ENCODE measurements at places on chromosomes 6 and 20. TPM values are rescaled to one million over a fixed set of nuclear protein-coding genes. Genes with fewer than 3 reads are reported as not detected.

Gene HSPA12B
- total RNA-seq = 18.9 TPM

DNA sequence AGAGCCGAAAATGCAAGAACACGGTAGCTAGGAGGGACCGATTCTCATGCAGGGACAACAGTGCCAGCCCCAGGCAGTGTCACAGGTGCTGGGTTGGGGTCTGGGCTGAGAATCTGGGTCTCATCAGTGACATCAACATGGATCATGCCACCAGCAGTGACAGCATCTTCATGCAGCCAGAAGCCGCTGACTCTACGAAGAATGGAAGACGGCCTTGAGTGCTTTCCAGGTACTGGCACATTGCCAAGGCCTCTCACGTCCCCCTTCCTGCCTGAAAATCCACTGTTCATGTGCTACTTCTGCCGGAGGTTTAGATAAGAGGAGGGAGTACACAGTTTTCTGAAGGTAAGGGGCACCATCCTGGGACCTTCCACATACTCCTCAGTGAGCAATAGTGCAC, 141.1 kb upstream of the FOXQ1 start:
- DNase-seq = no peak

DNA sequence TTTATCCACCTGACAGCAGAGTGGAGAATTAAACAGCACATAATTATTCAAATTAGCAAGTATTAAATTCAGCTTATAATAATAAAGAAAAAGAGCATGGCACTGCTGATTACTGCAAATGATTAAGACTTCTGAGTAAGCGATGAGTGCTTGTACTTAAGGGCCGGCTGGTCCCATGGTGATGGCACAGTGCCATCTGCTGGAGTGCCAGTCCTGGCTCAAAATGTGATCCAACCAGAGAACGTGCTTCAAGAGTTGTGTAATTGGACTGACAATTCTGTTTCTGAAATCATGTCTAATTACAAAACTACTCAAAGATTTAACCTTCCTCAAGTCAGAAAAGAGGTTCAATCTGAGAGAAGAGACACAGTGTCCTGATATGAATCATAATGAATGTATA, 181.6 kb upstream of the RGS17 start:
- peak; percentile 59 for DNase-seq

Gene MROH8
- total RNA-seq = 2.4 TPM

Gene WASF1
- total RNA-seq = 9.7 TPM

Gene TCF21
- 6.3 TPM for total RNA-seq

DNA sequence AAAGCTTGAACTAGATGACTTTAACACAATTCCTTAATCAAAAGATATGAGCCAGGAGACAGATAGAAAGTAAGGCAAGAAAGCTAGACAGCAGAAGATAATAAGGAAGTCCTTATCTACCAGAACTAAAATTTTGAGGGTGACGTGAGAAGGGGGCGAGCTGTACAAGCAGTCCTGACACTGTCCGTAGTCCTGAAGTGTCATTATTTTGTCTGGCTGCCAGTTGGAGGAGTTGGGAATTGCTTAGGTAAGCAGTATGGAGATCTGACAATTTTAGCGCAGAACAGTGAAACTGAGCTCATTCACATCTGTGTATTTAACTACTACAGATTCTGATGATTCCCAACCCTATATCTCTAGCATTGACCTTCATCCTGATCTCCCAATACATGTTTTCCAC, 25.8 kb upstream of the CEP85L start:
- no peak for DNase-seq

DNA sequence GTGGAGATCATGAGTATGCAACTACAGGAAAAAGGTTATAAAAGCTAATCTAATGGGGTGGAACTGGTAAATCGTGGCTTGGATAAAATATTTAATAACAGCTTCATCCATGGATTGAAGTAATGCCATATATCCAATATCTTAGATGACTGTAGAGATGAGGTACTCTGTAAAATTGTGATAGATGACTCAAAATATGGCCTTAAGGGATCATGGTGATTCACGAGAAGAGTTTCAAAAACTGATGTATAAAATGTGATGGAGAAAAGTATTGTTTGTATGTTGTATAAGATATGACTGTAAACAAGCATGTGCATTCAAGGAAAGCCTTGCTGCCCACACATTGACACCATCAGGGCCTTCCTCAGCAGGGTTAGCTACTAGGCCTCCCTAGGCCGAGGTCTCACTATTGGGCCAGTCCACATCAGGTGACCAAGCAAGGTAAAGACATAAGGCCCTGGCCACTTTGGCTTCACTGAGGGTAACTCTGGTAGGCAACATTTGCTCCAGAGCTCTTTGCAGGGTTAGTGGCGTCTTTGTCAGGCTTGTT, 17.7 kb upstream of the CCN6 start:
- DNase-seq = no peak

- DNase-seq = no peak
These were observed 205.5 kb downstream of the TSHZ2 start for GRCh38 chr20:53177687-53178086.

Gene THBD
- total RNA-seq = 48.1 TPM

GRCh38 chr6:143107911-143108761, 47.4 kb downstream of the AIG1 start:
- no peak for DNase-seq

DNA sequence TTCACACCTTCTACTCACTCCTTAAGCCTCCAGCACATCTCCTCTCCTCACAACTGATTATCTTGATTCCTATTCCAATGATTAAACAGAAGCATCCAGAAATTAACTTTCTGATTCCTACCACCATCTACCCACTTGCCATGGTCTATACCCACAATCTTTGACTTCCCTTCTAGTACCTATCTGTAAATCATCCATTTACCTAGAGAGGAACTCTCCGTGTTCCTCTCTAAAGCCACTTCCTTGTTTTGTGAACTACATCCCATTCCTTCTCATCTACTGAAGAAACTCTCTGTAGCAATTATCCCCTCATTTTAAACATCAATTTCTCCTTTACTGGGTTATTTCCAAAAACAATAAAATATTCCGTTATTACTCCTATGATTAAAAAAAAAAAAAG, 167.3 kb downstream of the ARHGAP18 start:
- no peak for DNase-seq

Gene TP53TG5
- not detected for total RNA-seq

Gene LAMA5
- total RNA-seq = 342 TPM

Gene ZNF334
- 8.2 TPM for total RNA-seq

GRCh38 chr6:37486121-37486839, 13.4 kb downstream of the CCDC167 start:
- no peak for DNase-seq

Gene HLA-DPB1
- 181 TPM for total RNA-seq

GRCh38 chr6:113647143-113647889, 209.8 kb upstream of the MARCKS start:
- DNase-seq = no peak

DNA sequence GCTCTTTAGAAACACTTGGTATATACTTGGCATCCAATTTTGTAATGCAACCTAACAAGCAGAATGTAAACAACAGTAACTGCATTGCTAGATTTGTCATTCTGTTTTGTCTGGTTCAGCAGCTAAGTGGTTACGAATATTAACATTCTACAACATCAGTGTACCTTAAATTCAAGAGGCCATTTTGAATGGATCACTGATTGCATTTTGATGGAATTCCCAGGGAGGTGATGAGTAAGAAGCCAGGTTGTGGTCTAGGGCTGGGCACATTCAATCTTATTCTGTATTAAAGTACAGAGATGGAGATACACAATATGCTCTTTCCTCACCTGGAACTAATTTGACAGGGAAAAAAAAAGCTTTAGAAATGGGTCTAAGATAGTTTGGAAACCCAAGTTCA, 483.5 kb downstream of the PRKN start:
- no peak for DNase-seq

Gene NEDD9
- total RNA-seq = 101 TPM

- no peak for DNase-seq
These were observed 69.6 kb upstream of the ADGRF1 start for GRCh38 chr6:47111685-47112084.

Gene DEFB123
- not detected for total RNA-seq

DNA sequence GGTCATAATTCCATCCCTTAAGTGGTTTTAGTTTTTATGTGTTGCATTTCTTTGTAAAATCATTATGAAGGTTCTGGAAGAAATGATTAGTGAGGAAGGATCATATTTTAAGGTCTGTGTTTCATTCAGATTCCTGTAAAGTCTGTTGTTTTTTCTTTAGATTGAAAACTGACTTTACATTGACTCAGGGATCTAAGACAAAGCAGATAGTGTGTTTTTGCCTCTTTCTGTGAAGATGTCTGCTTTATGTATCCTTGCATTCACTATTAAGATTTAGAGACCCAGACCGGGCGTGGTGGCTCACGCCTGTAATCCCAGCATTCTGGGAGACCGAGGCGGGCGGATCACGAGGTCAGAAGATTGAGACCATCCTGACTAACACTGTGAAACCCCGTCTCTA, 225.7 kb downstream of the SAMD5 start:
- no peak for DNase-seq

DNA sequence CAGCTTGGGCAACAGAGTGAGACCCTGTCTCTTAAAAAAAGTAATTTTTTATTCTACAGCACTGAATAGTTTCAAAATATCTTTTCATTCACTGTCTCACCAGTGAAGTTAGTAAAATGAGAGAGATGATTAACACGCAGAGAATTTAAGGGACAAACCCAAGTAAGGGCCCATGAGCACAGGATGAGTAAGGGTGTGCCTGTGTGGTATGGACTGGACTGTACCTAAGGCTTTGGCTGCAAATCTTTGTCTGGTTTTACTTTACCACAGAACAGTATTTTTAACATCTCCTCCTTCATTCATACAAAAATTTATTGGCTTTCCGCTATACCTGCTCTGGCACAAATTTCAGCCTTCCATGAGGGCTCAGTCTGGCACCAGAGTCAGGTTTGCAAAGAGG, 433.3 kb downstream of the UTRN start:
- no peak for DNase-seq

DNA sequence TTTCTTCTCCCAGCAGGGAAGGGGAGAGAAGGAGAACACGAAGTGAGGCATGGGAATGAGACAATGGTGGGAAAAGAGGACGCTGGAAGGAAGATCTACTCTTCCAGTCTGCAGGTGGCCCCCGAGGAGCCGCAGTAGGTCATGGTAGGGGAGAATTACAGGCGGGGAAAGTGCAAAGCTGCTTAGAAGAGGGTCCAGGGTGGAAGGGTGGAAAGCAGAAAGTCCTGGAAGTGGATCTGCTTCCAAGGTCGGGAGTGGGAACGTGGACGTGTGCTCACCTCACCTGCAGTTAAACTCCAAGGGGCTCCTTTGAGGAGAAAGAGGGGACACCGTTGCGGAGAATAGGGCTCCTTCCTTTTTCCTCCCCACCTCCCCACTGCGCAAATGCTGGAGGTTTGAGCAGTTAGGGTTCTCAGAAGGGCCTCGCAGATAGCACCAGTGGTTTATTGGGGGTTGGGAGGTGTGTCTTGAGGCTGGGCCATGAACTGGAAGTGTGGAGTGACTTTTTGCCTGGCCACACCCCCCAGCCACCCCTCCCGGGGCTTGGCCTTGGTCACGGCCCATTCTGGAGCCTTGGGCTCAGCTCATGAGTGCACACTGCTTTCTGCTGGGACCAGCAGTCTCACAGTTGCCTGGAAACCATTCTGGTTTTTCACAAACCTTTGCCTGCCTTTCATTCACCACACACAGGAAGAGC, 100.4 kb upstream of the MLN start:
- peak; percentile 84 for DNase-seq

GRCh38 chr6:159212028-159212427, 42.8 kb downstream of the FNDC1 start:
- DNase-seq = no peak

GRCh38 chr6:157281570-157281969, 41.7 kb downstream of the TMEM242 start:
- peak; percentile 78 for DNase-seq

- DNase-seq = no peak
These were observed 14.4 kb downstream of the ZNF217 start for GRCh38 chr20:53579266-53579580.

Data from kidney (tissue), 22 donors.